Left renal cortex interstitium (tissue), 4 donors: ENCODE measurements at places on chromosomes 12 and 14. TPM values are rescaled to one million over a fixed set of nuclear protein-coding genes. Genes with fewer than 3 reads are reported as not detected.
A peak's percentile ranks its signal among the peaks of the same experiment; 100 is the strongest.

DNA sequence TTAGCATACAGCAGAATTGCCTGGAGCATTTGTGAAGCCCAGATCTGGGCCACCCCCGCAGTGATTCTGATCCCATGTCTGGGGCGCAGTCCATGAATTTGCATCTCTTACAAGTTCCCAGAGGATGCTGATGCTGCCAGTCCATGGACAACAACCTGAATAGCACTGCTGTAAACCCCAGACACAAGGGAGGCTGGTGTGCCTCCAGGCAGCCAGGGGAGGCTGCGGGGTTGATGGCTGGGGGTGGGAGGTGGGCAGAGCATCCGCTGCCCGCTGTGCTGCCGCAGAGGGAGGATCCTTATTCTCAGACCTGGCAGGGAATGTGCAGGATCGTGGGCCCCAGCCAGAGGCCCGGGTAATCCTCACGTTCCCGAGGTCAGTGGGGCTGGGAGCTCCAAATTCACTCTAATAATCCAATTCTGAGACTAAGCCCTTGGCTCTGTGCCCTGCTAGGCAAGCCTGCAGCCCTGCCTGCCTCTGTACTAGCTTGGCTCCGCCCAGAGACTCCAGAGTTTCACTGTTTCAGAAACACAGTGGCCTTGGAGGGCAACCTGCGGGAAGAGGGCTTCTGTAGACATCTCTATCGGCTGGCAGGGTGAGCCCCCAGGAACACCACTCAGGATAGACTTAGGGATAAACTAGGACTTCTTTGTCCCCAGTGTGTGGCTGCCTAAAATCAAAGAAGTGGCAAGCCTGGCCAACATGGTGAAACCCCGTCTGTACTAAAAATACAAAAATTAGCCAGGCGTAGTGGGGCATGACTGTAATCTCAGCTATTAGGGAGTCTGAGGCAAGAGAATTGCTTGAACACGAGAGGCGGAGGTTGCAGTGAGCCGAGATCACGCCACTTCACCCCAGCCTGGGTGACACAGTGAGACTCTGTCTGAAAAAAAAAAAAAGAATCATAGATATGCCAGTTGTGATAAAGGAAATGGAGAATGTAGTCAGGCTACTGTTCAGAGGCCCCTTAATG, 17.8 kb upstream of the MLEC start:
- no peak for DNase-seq

GRCh38 chr14:74792249-74793039, 29.3 kb downstream of the YLPM1 start:
- DNase-seq: no peak

DNA sequence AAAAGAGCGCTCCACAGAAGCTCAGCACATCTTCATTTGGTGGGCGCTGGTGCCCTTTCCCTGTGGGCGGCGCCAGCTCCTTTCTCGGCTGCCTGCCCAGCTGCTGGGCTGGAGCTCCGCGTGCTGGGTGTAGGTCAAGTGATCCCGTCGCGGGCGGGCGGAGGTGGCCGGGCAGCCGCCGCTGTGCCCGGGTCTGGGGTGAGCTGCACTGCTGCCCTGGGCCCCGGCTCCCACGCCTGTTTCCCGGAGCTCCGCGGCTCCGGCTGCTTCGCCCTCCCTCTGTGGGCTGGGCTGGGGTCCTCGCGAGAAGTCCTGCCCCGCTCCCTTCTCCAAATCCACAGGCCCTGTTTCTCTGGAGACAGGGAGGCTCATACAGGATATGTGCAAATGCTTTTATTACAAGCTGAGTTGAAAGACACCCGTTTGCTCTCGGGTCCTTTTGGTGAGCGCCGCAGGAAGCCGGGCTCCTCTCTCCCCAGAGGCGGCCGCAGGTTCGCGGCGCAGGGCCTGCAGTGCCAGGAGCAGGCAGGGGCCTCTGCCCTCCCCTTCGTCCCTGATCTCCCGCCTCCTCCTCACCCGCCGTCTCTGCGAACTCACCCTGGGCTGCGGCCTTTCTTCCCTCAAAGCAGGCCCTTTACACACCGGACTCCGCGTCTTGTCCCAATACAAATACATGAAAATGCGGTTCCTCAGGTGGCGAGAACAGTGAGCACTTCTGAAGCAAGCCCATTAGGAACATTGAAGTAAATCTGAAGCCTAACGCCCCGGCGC, 67.8 kb upstream of the CAPRIN2 start:
- DNase-seq: peak; percentile 72

DNA sequence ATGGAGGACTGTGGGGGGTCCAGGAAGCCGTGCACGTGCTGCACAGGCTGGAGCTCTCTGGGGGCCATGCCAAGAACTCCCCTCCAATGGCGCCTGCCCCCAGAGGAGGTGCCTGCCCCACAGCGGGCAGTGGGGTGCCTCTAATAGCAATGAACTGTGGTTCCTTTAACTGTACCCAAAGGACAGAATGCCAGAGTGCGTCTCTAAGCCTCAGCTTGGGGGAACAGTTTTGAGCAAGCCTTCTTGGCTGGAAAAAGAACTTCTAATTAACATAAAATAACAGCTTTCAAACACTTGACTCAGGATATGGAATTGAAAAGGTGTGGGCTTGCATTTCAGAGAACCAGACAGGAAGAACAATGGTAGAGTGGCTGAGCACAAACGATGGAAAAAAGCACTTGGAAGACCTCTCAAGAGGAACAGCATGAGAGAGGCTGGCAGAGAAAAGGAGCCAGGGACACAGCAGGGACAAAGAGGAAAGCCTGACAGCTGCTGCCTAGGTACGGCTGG, 195.6 kb downstream of the TTC7B start:
- no peak for DNase-seq

The CISTR gene
- 0.32 TPM for polyA plus RNA-seq

GRCh38 chr12:6980740-6981139, 10.0 kb downstream of the EMG1 start:
- DNase-seq: no peak

- no peak for DNase-seq
Measured at GRCh38 chr12:29282031-29282816, 98.7 kb downstream of the ERGIC2 start.
